ENCODE measurements at places on chromosomes 2 and 18.

DNA sequence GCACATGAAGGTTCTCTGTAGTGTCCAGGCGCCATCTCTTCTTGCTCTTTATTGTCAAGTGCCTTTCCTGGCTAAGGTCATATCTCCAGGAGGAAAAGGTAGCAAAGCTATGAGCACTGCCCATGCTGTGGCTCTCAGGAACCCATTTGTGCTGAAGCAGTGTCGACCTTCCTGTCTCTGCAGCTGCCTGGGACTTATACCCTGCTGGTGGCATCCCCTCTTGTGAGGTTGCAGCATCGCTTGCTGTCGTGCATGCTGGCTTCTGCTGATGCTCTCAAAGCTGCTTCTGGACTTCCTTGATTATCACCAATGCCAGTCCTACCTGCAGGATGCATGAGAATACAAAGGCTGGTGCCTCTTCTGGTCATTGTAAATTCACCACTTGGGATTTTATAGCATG is 22.1 kb upstream of the PTPN2 start:
- DNase-seq: no peak

DNA sequence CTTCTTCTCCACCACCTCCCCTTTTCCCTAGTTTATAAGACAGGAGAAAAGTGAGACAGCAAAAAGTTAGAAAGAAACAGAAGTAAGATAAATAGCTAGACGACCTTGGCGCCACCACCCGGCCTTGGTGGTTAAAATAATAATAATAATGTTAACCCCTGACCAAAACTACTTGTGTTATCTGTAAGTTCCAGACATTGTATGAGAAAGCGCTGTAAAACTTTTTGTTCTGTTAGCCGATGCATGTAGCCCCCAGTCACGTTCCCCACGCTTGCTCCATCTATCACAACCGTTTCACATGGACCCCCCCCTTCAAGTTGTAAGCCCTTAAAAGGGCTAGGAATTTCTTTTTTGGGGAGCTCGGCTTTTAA is 1.5 kb upstream of the BUB1 start:
- no peak for DNase-seq

GRCh38 chr2:99938250-99938649 is 204.1 kb downstream of the AFF3 start:
- DNase-seq: no peak

DNA sequence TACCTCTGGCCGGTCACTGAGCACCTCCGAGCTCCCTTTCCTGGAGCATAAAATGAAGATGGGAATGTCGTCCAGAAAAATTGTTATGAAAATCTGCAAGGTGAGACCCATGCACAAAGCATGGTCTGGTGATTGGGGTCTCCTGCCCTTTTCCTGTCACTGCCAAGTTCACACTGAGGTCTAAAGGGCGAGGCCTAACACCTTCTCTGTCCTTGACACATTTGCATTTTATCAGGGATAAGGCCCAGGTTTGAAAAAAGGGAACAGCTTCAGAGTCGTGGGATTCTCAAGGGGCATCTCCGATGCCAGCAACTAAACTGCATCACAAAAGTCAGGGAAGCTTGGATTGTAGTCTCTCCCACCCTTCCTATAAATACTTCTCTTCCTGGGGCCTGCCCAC is 24.7 kb downstream of the GNAL start:
- DNase-seq: no peak

DNA sequence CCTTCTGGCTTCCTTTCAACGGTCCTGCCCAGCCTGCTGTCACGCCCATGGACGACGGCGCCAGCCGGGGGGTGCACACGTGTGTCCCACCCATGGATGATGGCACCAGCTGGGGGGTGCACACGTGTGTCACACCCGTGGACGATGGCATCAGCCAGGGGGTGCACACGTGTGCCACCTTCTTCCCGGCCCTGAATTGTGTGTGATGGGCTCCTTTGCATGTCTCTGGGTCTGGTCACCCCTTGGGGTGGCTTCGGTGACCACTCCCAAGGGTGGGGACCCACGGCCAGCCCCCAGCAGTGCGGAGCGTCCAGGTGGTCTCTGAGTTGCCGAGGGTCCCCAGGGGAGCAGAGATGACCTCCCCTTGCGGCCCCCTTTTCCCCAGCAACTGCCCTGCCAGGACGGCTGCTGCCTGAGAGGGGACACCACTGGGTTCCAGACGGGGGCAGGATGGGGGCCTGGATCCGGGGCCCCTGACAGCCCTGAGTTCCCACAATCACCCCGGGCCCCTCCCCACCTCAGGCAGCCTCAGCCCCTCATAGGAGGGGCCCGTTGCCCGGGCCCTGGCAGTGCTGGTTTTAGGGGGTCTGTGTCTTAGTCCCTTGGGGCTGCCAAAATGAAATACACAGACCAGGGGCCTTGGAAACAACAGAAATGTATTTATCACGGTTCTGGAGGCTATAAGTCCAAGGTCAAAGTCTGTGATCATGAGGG is 9.4 kb downstream of the NEU4 start:
- DNase-seq: no peak

DNA sequence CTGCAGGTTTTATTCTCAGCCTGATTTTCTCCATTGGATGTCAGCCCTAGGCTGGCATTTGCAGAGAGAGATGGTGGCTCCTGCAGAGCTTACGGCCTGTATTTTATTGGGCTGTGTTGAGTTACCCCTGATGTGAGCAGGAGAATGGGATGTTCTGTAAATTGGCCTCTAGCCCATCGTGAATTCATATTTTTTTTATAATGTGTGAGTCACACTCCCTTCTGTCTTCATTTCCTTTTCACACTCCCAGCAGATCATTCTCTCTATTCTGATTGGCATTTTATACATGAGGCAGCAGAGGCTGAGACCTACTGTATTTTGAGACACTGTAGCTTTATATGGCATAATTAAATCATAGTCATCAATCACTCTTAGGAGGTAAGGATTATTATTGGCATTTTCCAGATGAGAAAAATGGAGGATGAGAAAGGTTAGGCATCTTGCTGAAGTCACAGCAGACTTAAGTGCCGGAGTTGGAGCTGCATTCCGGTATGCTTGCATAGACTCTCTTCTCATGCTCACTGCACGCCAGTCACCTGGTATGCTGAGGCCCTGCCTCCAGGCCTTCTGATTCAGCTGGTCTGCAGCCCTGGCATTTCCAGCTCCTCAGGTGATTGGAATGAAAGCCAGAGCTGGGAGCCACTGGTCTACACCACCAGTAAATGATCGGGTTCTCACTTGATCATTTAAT is 142.4 kb downstream of the NEDD4L start:
- DNase-seq: no peak

- DNase-seq: no peak
These were observed 29.4 kb upstream of the SNED1 start for GRCh38 chr2:240968731-240969624.

GRCh38 chr2:170298861-170299429 is 121.0 kb downstream of the MYO3B start:
- DNase-seq: no peak

GRCh38 chr2:227864161-227864756 is 7.2 kb upstream of the DAW1 start:
- DNase-seq: no peak

DNA sequence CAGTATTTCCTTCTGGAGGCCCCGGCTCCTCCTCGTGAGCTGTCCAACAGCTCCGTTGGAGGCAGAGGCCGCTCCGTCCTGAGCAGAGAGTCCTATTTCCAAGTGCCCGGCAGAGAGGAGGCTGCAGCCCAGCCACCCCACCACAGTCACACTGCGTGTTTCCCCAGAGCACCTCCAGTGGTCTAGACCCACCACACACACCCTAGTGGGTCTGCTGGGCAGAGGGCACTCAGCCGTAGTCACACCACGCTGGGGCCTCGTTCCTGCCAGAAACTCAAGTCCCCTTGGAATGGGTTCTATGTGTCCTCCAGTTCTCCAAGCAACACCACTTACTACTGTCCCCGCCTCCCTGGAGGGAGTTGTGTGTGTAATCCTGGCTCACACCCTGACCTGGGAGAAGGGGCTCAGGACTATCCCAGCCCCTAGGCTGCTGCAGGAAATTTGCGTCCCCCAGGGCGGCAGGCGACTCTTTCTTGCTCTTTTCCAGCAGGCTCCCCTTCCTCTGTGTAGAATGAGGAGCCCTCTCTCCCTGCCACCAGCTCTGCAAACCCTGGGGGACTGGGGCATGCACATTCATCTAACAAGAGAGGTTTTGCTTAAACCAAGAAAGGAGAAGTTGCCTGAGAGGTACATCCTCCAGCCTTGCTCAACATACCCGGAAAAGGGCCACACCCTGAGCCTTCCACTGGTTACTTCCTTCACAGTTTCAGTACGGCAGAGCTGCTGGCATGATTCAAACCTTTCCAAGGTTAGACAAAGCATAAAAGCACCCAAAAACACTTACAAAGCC is 114.1 kb downstream of the NDUFA10 start:
- DNase-seq: no peak

- no peak for DNase-seq
These were observed 69.5 kb downstream of the MYO5B start for GRCh38 chr18:50125456-50125855.

DNA sequence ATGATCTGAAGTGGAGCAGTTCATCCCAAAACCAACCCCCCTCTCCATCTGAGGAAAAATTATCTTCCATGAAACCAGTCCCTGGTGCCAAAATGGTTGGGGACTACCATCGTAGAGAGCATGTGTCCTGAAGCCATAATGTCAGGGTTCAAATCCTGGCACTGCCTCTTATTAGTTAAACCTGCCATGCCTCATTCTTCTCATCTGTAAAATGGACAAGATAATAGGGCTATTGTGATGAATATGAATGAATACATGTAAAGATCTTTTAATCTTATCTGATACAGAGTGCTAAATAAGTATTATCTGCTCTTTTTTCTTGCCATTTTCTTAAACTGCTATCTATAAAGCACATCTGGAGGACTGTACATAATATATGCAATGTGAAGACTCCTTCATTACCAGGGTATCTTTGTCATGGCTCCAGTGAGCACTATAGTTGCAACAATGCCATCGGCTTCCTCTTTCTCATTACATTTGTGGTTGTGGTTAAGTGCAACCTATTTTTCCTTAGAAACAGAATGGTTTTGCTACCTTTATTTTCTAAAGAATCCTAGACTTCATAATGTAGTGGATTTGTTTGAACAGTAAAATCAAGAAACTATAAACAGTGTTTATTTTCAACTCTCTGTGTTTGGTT is 27.0 kb downstream of the MFSD6 start:
- DNase-seq: no peak

DNA sequence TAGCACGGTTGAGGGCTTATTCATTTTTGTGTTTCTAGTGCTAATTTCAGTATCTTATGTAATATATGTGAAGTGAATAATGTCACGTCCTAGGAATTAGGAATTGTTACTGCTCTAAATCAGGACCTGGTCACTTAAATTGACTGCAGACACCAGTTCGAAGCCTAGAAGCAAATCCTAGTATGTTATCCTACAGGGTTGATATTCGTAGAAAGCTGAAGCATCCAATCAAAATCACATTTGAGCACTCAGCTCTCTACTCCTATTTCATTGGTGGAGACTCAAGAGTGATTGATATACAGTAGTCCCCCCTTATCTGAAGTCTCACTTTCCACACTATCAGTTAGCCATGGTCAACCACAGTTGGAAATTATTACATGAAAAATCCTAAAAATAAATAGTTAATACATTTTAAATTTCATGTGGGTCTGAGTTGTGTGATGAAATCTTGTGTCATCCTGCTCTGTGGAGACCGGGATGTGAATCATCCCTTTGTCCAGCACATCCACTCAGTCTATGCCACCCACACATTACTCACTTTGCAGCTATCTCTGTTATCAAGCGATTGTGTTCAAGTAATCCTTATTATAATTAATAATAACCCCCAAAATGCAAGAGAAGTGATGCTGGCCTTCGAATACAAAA is 35.2 kb upstream of the SCN9A start:
- no peak for DNase-seq

DNA sequence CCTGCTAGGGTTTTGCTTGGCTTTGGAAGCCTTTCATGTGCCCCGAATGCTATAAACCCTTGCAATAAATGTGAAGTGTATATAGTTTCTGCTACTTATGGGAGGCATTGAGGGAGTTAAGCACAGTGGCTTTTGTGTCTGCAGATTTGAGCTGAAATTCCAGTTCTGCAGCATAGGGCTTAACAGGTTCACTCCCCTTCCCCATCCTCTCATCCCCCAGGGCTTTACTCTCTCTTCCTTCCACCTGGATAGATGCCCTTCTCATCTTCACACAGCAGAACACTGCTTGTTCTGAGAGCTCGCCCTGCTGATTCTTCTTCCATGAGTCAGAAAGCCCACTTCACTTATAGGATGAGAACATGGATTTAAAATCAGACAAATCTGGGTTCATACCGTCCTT is 37.2 kb downstream of the SOX11 start:
- DNase-seq: no peak

DNA sequence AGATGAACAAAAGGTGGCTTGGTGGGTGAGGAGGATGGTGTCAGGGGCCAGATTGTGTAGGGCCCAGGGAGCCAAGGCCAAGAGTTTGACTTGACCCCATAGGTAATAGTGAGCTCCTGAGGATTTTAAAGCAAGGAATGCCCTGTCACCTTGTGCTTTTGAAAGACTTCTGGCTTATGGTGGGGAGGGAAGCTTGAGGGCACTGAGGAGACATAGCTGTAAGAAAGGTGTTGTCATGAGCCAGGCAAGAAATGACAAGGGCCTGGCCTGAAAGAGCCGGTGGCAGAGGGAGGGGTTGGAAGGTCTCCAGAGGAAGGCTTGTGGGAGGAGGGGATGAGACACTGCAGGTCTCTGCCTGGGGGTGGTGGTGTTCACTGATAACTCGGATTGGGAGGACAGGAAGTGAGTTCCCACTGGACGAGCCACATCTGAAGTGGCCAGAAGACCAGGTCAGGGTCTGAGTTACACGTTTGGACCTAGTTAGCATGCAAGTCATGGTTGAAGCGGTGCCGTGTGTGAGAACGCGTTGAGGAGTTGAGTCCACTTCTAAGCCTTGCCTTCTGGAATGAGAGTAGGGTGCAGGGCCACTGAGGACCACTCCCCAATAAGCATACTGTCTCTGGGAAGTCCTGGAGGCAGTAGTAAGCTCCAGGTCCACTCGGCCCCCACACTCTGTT is 64.3 kb downstream of the TET3 start:
- DNase-seq: no peak

- DNase-seq: no peak
These were observed 54.5 kb downstream of the SKA1 start for GRCh38 chr18:50429207-50429948.

DNA sequence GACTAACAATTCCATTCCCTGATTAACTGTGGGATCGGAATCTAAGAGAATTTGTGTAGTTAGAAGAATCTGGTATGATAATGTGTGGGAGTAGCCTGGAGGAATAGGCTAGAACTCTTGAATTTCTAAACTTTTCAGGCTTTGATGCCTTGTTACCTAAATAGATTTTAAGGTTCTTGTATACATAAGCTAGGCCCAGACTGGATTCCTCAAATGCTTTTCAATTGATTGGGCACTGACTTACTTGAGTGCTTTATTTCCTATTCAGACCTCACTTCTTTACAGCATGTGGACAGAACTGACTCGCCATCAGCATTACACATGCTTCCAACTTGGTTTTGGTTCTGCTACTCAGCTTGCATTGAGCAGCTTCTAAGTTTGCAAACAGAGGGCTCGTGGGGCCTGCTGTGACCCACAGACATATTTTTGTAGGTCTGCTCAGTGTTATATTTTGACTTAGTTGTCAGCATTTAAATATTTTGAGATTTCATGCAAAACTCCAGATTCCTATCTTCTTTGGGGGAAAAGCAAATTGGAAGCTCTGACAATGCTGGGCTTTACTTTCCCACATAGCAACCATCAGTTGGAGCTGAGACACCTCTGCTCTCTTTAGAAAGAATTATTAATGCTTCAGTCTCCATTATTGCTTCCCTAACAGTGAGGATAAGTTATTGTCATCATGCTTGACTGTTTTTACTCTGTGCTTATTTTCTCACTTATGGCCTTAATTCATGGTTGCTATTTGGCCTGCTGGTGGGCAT is 5.7 kb downstream of the PARD3B start:
- no peak for DNase-seq
